ENCODE measurements at places on chromosomes 6 and 20. TPM values are rescaled to one million over a fixed set of nuclear protein-coding genes. Genes with fewer than 3 reads are reported as not detected.

DNA sequence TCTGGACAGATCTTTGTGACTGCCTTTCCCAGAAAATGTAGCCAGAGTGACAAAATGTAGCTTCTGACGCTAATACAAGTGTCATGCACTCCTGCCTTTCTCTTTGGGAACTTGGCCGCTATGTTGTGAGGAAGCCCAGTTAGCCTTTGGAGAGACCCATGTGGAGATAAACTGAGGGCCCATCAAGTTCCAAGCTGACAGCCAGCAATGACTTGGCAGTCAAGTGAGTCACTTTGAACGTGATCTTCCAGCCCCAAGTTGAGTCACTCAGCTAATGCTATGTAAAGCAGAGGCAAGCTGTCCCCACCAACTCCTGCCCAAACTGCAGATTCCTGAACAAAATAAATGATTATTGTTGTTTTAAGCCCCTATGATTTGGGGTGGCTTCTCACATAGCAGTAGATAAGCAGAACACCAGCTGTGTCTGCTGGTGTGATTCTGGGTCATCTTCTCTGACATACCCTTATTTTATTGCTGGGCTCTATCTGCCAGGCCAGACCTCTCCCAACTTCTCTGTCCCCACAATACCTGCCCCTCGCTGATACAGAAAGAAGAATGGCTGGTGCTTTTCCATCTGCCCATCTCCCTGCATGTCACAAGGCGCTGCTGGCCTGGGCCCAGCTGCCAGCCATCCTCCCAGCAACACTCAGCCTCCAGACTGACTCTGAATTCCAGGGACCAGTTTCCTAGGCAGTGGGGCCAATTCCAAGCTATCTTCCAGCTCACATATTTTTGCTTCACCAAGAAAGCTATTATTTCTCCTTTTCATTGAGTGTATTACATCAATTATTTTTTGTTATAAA lies 274.8 kb downstream of the LRFN2 start:
- no peak for DNase-seq

RNF39 gene
- 1.4 TPM for total RNA-seq

DNA sequence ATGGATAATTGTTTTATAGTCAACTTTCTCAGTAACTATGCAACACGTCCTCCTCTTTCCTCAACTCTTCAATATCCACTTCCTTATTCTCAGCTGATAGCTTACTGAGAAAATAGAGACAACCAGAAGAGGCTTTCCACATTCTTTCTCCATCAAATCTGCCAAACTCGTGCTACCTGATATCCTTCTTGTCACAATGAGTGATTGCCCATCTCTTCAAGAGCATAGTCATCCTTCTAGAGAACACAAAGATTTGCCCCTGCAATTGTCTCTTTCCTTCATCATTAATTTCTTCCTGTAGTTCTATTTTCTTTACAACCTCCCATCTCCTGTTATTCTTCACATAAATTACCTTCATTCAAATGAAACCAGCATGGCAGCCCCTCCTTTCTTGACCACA lies 75.9 kb upstream of the RGS17 start:
- DNase-seq: no peak

DNA sequence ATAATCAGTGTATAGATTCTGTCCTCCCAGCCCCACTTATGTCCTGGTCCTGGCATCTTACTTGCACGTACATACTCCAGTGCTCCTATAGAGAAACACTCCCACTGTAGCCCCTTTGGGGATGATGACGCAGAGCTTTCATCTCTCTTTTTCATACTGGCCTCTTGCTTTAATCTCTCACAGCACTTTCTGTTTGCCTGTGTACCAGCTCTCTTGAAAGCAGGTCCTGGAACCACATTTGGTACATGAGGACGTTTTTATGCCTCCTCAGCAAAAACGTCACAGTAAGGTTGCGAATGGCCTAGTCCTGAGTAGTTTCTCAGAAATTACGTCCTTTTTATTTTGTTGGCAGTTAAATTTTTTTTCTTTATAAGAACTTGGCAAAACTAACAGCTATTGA lies 10.8 kb downstream of the L3MBTL3 start:
- DNase-seq: no peak

DNA sequence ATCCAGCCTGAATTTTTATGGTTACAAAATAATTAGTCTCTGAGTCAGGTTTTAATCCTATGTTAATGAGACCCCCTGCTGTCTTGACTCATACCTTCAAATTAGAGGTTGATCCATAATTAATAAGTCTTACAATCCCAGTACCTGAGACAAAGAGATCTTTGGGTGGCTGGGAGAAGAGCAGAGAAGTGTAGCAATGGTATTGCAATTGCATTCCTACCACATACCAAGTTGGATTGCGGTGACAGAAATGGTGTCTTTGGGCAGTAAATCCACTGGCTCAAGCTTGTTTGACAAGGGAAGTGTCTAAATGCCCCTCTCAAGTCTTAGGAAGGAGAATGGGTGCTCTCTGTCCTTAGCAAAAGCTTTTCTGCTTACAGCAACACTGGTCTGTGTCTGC lies 150.4 kb downstream of the BTBD3 start:
- no peak for DNase-seq

- no peak for DNase-seq
Measured at GRCh38 chr20:63004607-63005364, 2.0 kb downstream of the BHLHE23 start.

- DNase-seq: no peak
Measured at GRCh38 chr20:54227751-54228150, 19.9 kb downstream of the PFDN4 start.

DNA sequence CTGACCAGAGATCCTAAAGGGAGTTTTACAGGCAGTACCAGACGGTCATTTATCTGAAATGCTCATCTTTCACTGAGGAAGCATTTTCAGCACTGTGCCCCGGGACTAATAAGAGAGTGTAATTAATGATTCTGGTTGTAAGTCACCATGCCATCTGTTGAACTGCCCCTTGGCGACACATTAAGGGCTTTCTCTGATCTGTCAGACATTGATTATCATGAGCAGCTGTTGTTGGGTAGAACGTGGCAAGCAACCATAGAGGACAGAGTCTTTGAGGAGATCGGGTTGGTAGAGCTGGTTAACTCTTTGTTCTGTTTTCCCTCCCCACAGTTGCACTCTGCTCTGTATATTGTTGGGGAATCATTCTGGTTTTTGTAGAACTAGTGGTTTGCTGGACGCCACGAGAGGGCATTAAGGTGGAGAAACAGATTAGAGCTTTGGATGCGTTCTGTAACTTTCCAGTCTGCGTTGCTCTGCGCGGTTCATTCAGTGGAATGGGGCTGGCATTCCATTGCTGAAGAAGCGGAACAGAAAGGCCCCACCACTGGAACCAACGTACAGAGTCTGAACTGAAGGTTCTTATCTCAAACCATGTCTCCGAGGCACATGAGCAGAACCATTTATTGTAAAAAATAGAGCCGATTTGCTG lies 34.3 kb downstream of the RPRD1B start:
- DNase-seq: no peak

GRCh38 chr6:91031581-91031980 lies 444.7 kb upstream of the MAP3K7 start:
- DNase-seq: no peak

SUMO4 gene
- total RNA-seq: 1.4 TPM

- DNase-seq: no peak
Measured at GRCh38 chr6:30743099-30744053, 889 bp upstream of the FLOT1 start.

OXT gene
- total RNA-seq: not detected

TSHZ2 gene
- total RNA-seq: not detected

STMND1 gene
- total RNA-seq: 0.68 TPM

TREM2 gene
- not detected for total RNA-seq

GRCh38 chr6:92566632-92567031 lies 852.7 kb downstream of the EPHA7 start:
- no peak for DNase-seq

DNA sequence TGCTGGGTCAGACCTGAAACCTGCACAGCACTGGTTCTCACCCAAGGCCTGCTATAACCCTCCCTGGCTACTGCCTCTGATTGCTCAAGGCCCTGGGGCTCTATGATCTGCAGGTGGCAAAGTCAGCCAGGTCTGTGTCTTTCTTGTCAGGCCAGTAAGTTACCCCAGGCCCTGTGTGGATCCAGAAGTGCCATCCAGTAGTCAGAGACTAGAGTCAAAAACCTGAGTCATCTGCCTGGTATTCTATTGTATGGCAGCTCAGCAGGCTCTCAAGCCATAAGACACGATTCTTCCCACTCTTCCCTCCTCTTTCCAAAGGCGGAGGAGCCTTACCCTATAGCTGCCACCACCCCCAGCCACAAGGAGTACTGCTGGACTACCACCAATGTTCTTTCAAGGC lies 593.0 kb downstream of the FRK start:
- DNase-seq: no peak

- DNase-seq: no peak
Measured at GRCh38 chr6:89311530-89311852, 3.6 kb downstream of the GABRR2 start.

DNA sequence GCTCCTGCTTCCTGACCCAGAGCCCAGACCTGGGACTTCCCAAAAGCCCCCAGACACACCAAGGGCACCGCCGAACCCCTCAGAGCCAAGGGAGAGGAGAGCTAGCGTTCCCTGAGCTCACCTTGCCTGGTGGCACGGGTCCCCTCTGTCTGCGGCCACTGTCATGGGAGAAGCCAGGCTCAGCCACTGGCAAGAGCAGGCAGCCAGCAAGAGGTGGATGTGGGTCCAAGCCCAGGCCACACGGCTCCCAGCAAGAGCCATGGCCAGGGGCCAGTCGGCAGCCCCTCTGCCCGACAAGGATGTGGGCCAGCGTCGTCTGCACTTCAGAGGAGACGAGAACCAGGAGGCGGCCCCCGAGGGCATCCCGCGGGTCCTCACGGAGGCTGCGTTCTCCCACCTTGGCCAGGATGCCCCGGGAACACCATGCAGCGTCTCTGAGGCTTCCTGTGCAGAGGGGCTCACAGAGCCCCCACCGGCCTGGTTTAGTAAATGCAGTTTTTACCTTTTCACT lies 2.2 kb upstream of the PPDPF start:
- DNase-seq: no peak

GRCh38 chr6:12262236-12263061 lies 27.7 kb upstream of the EDN1 start:
- no peak for DNase-seq

AGPAT4 gene
- total RNA-seq: 8.7 TPM

ANGPT4 gene
- total RNA-seq: not detected

- DNase-seq: no peak
Measured at GRCh38 chr6:81484251-81484650, 268.2 kb downstream of the TENT5A start.

- DNase-seq: no peak
Measured at GRCh38 chr20:4813863-4814695, 92.4 kb downstream of the PRND start.

KCNB1 gene
- not detected for total RNA-seq

TM9SF4 gene
- 104 TPM for total RNA-seq

GRCh38 chr6:90144396-90144795 lies 152.2 kb downstream of the BACH2 start:
- no peak for DNase-seq

GRCh38 chr6:125983246-125983945 lies 2.9 kb upstream of the TRMT11 start:
- DNase-seq: no peak

- DNase-seq: no peak
Measured at GRCh38 chr6:4319981-4320683, 184.8 kb upstream of the ECI2 start.

GRCh38 chr6:139882234-139882633 lies 507.8 kb upstream of the CITED2 start:
- DNase-seq: no peak

DNA sequence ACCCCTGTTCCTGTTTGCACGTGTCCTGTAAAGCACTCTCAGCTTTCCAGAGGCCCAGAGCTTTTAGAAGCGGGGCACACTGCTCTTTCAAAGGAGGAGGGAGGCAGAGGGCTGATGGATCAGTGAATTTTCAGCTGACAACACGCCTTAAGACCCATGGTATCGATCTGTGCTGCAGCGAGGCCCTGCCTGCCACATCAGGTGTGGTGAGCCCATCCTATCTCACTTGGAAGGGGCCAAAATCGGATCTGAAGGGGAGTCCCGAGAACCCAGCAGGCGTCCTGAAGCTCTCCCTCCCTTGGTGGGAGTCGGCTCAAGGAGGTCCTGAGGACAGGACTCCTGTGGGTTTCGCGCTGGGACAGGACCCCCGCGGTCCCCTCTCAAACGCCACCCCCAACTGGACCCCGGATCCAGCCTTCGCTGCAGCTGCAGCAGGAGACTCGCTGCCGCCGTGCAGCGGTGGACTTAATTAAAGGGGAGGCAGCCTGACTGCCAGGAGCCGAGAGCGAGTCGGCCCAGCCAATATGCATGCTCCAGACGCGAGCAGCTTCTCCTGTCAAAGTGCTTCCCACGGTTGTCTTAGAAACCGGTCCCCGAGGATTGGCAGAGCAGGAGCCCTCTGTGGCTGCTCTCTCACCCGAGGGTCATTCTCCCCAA lies 580.0 kb upstream of the ZNF337 start:
- DNase-seq: no peak

TAF4 gene
- total RNA-seq: 65.2 TPM

DNA sequence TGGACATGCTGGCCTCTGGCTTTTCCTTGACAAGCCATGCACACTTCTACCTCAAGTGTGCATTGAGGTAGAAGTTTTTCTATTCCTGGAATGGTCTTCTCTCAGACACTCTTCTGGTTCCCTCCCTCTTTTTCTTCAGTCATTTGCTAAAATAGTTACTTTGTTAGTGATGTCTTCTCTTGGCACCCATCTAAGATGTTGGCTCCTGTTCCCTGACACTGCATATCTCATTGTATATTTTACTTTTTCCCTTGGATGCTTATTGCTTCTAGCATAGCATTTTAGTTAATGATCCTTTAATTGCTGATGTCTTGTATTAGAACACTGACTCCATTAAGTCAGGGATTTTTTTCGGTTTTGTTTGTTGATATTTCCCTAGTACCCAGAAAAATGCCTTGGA lies 758.7 kb upstream of the NRSN1 start:
- no peak for DNase-seq

TULP1 gene
- not detected for total RNA-seq

- DNase-seq: no peak
Measured at GRCh38 chr20:36096435-36096834, 58.1 kb upstream of the EPB41L1 start.

ZKSCAN8 gene
- 23.2 TPM for total RNA-seq

DNA sequence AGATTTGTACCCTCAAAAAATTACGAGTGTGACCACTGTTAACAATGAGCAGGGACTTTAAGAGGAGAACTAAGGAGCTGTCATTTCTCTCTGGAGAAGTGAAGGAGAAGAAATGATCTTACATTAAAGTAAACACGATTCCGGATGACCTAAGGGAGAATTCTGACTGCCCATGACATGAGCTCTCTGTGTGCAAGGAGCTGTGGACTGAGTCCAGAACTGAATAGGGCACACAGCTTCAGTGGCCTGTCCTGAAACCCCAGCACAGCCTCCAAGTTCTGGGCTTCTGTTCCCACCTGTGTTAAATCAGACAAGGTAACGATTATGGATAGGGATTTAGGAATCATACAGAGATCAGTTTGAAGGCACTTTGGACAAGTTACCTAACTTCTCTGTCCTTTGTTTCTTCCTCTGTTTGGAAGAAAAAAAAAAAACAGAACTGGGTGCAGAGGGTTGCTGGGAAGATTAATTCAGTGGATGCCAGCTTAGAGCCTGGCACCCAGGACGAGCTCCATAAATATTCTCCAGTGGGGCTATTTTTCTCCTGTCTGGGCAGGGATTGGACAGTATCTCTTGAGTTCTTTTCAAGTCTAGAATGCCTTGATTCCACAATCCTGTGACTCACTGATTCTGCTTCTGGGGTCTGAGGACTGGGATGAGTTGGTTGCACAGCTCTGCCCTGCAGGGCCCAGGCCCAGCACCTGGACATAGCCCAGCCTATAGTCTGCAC lies 65.7 kb downstream of the MRPL14 start:
- DNase-seq: no peak

GRCh38 chr20:15658295-15658694 lies 915.0 kb downstream of the KIF16B start:
- no peak for DNase-seq

- no peak for DNase-seq
Measured at GRCh38 chr6:45917439-45917838, 98.2 kb downstream of the CLIC5 start.

All from Calu3 (cell line).